ENCODE measurements at places on chromosomes 1 and 21. TPM values are rescaled to one million over a fixed set of nuclear protein-coding genes. Genes with fewer than 3 reads are reported as not detected.

The CDCA8 gene
- total RNA-seq, result 0.24 TPM

The ANXA9 gene
- total RNA-seq, result 0.44 TPM

The ZNF695 gene
- 0.26 TPM for total RNA-seq

The HMCN1 gene
- total RNA-seq, result 10.4 TPM

The TMPRSS15 gene
- not detected for total RNA-seq
